Activated CD4-positive, alpha-beta T cell treated with anti-CD3 and anti-CD28 coated beads for 36 hours (primary cell): ENCODE measurements at places on chromosomes 3 and 15. TPM values are rescaled to one million over a fixed set of nuclear protein-coding genes. Genes with fewer than 3 reads are reported as not detected.

DNA sequence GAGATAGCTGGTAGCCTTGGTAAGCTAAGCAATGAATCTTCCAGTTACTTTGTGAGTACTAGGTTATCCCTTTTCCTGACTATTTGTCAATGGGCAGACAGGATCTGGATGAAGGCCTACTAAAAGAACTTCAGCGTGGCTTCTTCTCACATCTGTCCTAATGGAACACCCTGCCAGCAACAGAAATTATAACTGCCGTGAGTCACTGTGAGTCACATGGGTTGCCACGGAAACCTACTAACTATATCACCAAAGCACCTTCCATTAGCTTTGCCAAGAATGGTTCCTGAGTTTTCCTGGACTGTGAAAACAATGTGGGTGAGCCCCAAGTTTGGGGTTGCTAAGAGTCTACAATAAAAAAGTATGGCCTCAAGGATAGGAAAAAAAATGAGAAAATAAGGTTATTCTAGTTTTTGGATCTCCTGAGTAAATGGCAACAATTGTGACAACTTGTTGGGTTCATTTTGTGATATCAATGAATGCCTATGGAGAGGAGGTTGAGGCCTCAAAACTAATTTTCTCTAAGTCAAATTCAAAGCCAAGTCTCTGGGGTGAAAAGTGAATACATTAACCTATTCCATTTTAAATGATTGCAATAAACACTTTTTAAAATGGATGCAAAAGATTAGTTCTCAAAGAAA is 195.1 kb upstream of the ICE2 start:
- H3K4me1 ChIP-seq, result peaks cover 26% of the 10 kb centered on the region
- no peaks in the 10 kb centered on the region for H3K27me3 ChIP-seq
- peak; percentile 75 for DNase-seq

The SLCO2A1 gene
- not detected for total RNA-seq

- no peak overlapping the region for H3K4me3 ChIP-seq
- no peak for DNase-seq
- peaks cover 5% of the 10 kb centered on the region for H3K4me1 ChIP-seq
- H3K27me3 ChIP-seq, result peaks cover 2% of the 10 kb centered on the region
These were observed 10.9 kb upstream of the RPL39L start for GRCh38 chr3:187150186-187150585.

- peaks cover 14% of the 10 kb centered on the region for H3K27me3 ChIP-seq
- no peak overlapping the region for H3K4me3 ChIP-seq
- no peak overlapping the region for H3K27ac ChIP-seq
- H3K4me1 ChIP-seq, result no peaks in the 10 kb centered on the region
- no peaks in the 10 kb centered on the region for H3K36me3 ChIP-seq
These were observed 168.2 kb upstream of the KCNMB2 start for GRCh38 chr3:178367817-178368617.

- no peak for DNase-seq
- H3K36me3 ChIP-seq, result no peaks in the 10 kb centered on the region
- H3K4me3 ChIP-seq, result no peak overlapping the region
These were observed 349.7 kb downstream of the TUSC7 start for GRCh38 chr3:117059067-117059955.

DNA sequence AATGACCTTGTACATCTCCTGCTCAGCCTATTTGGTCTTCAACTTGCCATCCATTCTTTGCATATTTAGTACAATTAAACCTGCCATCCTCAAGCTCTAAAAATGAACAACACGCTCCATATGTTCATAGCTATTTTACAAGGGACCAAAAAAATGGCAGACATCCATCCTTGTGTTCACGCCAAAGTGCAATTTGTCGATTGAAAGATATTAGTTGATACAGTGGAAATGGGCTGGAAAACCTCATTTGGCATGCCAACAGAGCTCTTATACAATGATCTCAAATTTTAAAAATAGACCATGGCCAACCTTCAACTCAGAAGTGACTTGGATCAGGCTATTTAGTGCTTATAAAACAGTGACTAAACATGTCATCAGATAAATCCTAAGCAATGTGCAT is 413.6 kb upstream of the ARL6 start:
- H3K27me3 ChIP-seq, result no peaks in the 10 kb centered on the region
- H3K27ac ChIP-seq, result no peak overlapping the region
- DNase-seq, result no peak
- no peaks in the 10 kb centered on the region for H3K4me1 ChIP-seq
- no peak overlapping the region for H3K4me3 ChIP-seq

The GOLGA8Q gene
- total RNA-seq, result 0.49 TPM

The A4GNT gene
- total RNA-seq, result not detected

The CGNL1 gene
- not detected for total RNA-seq

- DNase-seq, result peak; percentile 56
- no peaks in the 10 kb centered on the region for H3K27me3 ChIP-seq
- peaks cover 4% of the 10 kb centered on the region for H3K4me1 ChIP-seq
These were observed 19.0 kb downstream of the PDHB start for GRCh38 chr3:58414538-58415197.
